COLO829 (cell line): ENCODE measurements at places on chromosomes 13 and 19.

DNA sequence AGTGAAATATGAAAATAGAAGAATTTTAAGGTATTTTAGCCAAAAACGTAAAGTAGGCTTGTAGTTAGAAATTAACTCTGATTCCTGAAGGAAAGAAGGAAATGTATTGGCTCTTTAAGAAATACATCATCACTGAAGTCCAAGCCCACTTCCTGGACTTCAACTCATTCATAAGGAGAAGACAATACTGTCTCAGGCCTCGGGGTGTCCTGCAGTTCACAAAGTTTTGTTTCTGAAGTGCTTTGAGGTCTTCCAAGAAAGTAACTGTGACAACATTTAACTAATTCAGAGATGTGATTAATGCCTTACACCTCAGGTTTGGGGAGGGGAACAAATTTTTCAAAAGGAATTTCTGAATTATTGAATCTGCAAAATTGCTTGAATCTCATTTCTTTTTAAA is 65.8 kb upstream of the STARD13 start:
- DNase-seq, result no peak

- no peak for DNase-seq
These were observed 163.4 kb upstream of the GPR12 start for GRCh38 chr13:26923824-26924605.

DNA sequence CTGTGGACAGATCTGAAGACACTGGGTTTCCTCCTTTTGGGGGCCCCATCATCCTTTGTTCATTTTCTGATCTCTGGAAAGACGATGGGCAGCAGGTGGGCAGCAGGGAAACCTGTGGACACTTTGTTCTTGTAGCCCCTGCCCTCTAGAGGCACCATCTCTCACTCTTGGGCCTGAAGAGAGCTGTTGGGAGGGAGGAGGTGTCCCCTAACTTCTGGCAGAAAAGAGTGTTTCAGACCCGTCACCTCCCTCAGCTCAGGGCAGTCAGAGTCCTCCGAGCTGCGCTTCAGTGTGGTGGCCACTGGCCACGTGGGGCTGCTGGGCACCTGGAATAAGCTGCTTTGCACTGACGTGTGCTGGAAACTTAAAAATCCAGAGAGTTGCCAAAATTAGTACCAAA is 26.9 kb upstream of the RNF17 start:
- no peak for DNase-seq

DNA sequence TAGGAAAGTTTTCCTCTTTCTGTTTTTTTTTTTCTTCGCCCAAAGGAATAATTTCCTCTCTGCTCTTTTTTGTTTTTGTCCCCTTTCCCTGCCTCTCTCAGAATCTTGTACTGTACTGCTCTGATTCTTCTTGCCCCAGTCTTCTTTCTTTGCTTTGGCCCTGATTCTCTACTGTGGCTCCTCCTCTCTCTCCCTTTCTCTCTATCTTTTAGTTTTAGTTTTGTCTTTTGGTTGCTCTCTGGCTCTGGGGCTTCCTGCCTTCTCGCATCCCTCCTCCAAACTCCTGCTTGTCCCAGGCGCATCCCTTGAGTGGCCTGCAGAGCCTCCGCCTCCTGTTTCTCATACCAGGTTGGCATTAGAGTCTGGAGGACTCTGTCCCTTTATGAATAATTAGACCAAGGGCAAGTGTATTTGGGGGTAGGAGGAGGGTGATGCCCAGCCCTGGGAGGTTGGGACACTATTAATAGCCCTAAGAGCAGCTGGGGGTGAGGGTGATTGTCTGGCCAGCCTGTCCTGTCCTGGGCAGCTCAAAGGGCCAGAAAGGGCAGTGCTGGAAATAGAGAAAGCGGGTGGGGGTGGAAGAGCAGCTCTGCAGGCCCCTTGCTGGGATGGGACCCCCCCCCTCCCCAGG is 39.1 kb downstream of the LYL1 start:
- no peak for DNase-seq

DNA sequence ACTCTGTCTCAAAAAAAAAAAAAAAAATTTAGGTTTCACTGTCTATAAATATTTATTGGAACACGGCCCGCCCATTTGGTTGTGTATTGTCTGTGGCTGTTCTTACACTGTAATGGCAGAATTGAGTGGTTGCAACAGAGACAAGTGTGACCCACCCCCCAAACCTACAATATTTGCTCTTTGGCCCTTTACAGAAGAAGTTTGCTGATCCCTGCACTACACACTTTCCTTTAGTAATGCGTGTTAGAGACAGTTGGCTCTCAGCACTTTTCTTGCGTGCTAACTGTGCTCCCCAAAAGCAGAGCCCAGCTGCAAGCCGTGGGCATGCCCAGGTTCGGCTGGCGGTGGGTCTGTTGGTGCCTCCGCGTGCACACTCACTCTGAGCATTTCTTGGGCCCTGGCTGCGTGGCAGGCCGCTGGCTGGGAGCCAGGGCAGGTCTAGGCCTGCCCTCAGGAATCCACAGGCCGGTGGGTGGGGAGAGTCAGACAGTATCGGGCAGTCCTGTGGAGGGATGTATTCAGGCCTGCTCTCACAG is 72.6 kb downstream of the SIPA1L3 start:
- DNase-seq, result no peak

DNA sequence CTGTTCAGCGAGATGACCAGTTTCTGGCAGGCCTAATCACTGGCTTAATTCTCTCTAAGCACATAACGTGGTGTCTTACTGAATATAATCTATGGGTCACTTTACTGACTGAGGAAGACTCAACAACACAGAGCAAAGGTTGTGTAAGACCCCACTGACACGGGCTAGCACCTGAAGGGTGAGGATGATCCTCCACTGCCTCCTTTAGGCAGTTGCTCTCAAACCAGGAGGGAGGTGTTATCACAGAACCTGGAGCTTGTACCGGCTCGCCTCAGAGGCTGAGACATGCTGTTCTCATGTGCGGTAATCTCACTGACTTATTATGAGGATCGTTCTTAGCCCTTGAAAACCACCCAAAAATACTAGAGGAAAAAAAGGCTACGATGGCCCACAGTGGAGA is 28.3 kb downstream of the RCBTB2 start:
- no peak for DNase-seq

- DNase-seq, result peak; percentile 13
These were observed 529 bp downstream of the LONP1 start for GRCh38 chr19:5719274-5719960.

DNA sequence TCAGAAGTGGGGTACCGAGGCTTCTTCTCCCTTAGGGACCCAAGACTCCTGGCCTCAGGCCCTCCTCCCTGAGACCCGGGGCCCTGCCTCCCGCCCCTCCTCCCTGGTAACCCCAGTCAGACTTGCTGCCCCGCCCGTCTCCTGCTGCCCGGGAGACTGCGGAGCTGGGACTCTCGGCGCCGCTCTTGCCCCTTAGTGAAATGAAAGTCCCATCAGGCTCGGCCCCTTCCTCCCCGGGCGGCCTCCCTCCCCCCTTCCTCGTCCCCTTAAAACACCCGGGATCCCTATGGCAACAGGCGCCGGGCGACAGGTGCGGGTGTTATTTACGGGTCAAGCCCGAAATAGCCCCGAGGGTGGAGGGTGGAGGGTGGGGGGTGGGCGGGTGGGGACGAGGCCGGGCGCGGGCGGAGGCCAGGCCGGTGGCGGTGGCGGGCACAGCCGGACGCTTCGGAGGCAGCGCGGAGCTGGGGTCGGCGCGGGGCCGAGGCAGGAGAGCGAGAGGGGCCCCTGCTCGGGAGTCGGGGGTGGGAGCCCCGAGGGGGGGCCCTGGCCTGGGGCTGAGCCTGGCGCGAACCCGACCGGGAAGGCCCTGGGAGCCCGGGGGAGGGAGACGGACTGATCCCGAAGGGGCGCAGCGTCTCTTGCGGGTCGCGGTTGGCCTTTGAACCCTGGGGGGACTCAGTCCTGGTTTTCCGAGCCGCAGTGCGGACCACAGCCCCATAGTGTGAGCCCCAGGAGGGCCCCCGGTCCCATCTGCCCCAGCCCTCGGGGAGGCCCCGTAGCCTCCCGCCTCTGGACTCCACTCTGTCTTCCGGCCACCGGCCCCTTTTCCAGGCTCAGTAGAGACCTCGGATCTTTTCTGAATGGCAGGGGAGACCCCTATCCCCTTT is at the start of gene CACNG6:
Gene CACNG6 (plus strand): TSS at position 414 of the 890 bp plus-strand sequence. CDS start 1,241 bp downstream, outside the sequence.
- no peak for DNase-seq

DNA sequence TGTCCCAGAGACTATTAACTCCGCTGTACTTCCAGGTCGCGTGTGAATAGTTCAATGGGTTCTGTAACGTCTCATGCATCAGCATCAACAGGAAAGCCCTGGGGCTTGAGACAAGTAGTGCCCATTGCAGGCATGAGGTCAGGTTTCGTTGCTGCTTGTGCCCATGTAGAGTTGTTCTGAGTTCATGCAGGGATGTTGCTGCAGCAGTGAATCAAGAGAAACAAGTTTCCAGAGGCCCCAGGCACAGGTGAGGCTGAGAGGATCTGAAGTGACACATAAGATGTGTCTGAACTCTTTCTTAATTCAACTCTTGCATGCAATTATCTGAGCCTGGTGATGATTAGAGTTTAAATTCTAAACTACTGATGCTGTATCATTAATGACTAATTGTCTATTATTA is 8.6 kb upstream of the ZNF283 start:
- DNase-seq, result no peak

- no peak for DNase-seq
These were observed at the start of gene DIRAS1 for GRCh38 chr19:2720777-2721569. TSS of gene DIRAS1 (minus strand) at chr19:2721372. CDS start at chr19:2717806, 3,566 bp downstream.

DNA sequence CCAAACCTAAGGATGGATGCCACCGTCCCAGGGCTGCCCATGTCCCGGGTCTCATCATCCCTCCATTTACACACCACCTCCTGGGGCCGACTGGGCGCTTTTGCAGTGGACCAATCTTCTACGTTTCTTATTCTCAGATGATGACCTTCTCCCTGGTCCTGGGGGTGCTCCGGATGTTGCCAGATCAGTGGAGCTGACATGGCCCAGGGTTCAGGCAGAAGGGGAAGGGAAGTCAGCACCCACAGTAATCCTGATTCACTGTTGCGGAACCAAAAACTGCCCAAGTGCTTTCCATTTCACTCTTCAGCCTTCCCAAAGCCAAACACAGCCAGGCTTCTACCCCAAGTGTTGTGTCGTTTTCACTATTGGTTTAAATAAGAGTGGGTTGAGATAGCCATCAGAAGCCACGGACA is 29.8 kb downstream of the RAB20 start:
- no peak for DNase-seq

DNA sequence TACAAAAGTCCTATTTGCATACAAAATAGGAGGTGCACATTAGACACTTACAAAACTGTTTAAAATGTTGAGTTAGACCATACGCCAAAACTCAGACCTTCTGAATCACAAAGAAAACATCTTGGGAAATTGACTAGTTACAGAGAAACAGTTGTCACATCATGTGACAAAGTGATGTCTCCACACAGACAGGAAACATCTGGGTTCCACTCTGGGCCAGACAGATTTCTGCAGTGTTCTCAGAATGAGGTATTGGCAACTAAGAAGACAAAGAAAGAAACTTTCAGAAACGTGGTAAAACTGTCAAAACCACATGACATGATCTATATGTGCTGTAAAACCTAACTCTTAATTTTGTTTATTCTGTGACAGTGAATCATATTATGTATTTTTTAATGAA is 6.7 kb downstream of the ZNF793 start:
- DNase-seq, result no peak

DNA sequence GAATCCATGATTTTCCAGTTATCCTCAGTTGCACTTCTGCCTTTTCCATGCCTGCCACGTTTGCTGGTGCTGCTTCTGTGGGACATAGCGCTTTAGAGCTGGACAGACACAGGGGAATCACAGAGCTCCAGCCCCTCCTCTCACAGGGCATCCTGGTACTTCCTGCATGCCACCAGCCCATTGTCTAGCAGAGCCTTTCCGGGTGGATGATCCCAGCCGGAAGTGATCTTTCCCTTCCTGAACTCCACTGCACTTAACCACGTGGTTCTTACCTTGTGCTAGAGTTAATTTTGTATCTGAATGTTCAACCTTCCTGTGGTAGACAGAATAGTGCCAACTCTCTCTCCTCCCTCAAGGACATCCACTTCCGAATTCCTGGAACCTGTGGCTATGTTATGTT is 12.6 kb upstream of the OLFM4 start:
- no peak for DNase-seq

DNA sequence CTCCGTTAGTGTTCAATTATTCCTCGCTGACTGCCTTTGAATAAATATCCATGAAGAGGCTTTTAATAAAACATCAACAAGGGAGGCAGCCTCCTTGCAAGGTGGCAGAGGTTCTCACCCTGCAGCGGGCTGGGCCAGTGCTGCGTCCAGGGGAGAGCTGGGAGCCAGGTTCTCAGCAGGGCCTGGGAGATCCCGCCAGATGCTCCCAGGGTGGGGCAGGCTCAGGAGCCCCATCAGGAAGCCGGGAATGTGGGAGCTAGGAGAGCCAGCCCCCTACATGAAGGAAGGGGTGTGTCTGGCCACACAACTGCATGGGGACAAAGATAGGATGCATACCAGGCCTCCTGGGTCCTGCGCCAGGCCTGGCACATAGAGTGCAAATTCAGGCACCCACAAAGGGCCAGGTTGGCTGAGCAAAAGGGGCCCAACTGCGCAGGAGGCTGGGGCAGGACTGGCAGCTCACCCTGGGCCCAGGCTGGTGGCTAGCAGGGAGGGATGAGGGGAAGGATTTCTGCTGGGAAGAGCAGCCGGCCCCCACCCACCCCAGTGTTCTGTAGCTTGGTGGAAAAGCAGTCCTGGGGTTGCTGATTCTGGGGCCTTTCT is 22.8 kb downstream of the VSTM2B start:
- DNase-seq, result no peak

DNA sequence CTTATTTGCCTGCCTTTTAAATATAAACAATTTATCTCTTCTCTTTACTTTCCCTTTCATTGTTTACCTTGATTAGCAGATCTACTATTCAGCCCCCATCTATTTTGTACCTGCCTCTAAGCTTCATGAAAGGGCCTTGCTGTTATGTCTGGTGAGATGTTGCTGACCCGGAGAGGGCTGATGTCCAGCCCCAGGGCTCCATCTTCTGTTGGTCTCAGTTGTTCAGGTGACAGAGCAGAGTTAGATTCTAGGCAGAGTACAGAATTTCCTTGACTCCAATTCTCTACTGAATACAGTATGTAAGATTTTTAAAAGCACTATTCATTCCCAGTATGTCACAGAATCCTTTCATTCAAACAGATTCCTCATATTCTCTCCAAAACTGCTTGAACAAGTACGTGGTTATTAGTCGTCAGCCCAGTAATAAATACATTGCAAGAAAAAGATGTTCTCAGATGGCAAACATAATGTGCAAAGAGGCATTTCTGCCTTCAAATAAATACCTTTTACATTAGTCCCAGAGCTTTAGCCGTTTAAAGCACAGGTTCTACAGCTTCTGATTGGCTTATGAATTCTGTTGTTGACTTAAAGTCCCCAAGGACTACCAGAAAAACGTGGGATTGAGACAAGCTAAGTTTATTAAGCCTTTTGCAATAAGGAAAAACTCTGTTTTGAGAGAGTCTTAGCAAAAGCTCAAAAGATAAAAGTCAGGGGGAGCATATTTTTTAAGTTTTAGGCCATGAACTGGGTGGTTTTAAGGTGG is 159.1 kb downstream of the GPC5 start:
- no peak for DNase-seq

GRCh38 chr13:39039041-39039440 is 785 bp downstream of the NHLRC3 start:
- DNase-seq, result no peak

DNA sequence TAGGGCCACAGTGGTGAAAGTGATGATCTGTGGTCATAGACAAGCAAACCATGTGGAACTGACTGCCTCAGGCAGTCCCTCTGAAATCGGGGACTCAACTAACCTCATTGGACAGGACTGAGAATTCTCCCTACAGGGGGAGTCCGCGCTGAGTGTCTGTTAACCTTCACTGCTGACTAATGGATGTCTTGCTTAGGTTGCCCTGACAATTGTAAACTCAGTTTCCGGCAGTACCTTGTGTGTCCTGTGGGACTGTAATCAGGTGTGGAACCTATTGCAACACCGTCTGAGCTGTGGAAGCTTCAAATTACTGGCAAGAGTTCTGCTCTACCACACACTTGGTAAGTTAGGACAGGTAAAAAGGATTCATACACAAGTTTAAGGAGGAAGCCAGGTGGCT is 21.8 kb downstream of the ZNF77 start:
- no peak for DNase-seq
